ENCODE measurements at places on chromosomes 12 and 14.

DNA sequence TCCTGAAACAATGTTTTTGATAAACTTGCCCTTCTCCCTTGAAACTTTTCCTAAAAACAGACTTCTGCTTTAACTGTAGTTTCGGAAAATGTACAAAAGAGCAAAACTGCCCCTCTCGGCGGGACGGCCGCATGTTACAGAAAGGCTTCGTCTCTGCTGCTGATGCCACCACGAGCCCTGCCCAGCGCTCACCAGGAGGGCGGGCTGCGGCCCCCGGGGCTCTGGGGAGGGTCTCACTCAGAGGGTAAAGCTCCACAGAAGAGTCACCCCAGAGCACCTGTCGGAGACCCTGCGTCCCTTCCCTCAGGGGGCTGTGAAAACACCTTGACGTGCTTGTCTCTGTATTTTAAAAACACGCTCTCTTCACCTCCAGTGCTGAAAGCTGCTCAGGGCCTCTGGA lies 12.5 kb upstream of the GOLGA3 start:
- no peak for DNase-seq

DNA sequence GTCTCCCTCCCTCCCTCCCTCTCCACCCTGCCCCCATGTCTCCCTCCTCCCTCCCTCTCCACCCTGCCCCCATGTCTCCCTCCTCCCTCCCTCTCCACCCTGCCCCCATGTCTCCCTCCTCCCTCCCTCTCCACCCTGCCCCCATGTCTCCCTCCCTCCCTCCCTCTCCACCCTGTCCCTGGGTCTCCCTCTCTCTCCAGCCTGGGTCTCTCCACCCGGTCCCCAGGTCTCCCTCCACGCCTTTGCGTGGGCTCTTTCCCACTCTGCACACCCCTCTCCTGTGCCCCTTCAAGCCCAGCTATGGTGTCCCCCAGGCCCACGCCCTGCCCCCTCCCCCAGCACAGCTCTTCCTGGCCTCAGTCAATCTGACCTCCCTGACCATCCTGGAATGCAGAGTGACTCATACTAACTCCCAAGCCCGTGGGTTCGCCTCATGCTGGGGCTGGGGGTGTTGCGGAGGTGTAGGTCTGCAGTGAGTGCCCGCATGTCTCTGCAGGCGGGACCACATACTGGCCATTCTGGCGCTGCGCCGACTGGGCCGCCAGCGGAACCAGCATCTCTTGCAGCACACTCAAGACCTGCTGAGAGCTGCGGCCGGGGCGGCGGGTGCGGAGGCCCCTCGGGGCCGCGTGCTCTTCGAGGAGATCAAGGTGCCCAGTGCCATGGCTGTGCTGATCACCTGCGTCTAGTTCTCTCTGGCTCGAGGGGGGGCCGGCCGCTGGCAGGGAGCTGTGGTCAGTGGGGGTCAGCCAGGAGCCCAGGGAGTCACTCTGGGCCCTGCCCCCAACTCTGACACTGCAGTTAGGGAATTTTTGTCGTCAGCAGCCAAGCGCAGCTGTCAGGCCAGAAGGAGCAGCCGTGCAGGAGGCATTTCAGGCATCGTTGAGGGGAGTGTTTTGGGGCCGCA lies 13.5 kb upstream of the TNFAIP2 start:
- peak; percentile 76 for DNase-seq

- peak; percentile 22 for DNase-seq
These were observed 171.2 kb downstream of the CEP128 start for GRCh38 chr14:80770114-80770908.

- DNase-seq, result no peak
These were observed 311.4 kb downstream of the TMEM132D start for GRCh38 chr12:129592449-129592848.

DNA sequence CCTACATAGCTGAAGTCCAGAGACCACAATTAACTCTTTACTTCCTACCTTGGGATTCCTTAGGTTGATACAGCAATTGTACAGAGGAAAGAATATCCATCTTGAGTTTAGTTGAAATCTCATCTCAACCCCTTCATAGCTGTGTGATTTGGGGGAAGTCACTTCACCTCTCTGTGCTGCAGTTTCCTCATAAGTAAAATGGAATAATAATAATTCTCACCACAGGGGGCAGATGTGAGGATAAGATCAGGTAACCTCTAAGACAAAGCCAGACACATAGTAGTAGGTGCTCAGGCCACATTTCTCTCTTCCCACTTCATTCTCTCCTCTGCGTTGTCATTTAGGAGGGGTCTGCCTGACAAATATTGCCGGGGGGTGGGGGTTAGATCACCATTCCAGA lies 6.7 kb downstream of the FOXN4 start:
- DNase-seq, result no peak

- DNase-seq, result no peak
These were observed 603 bp upstream of the LRR1 start for GRCh38 chr14:49598189-49598484.

DNA sequence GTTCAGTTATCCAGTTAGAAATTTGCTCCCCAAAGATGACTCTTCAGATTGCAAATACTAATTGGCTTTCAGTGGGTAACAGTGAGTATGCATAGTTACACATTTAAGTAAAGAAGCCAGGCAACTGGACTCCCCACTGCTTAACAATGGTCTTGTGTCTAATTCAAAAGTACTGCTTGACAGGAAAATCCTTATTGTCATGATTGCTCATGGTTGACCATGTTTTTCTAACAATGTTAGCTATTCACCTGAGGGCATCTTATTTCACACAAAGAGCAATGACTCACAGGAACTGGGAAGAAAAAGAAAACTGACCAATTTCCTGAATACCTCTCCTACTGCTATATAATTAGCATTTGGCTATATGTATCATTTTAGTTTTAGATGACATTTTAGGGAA lies 33.7 kb upstream of the ALG10B start:
- DNase-seq, result no peak

DNA sequence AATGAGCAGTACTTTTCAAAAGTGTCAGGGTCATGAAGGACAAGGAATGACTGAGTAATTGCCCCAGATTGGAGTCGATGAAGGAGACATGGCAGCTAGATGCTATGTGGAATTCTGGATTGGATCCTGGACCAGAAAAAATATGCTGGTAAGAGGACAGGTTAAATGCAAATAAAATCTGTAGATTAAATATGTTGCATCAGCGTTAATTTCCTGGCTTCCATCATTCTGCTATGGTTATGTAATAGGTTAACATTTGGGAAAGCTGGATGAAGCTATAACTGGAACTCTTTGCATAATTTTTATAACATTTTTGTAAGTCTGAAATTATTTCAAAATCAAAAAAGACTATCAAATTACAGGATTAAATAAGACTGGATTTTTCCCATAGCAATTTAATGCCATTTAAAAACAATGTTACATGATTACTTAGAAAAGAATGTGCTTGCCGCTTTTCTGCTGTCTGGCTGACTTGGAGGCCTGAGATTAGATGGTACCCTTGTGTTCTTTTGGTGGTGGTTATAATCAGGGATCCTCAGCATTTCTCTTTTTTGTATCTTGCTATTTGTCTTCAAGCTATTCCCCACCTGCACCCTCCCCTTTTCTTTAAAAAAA lies 65.1 kb downstream of the FBXW8 start:
- DNase-seq, result peak; percentile 52

DNA sequence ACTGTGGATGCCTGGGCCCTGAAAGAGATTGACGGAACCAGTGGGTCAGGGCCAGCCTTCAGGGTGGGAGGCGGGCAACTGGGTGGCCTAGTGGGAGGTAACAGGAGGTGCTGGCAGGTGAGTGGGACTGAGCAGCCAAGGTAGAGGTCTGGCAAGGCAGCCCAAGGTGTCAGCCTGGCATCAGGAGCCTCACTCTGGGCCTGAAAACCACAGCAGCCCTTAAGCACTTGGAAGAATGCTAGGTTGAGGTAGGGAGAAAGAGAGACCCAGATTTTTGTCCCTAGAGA lies 315.8 kb upstream of the PRICKLE1 start:
- no peak for DNase-seq

- DNase-seq, result no peak
These were observed 125.6 kb downstream of the PIWIL1 start for GRCh38 chr12:130463275-130463658.

- DNase-seq, result no peak
These were observed 157.4 kb upstream of the CNTN1 start for GRCh38 chr12:40534828-40535227.

- no peak for DNase-seq
These were observed 106.5 kb downstream of the C12orf50 start for GRCh38 chr12:87922736-87923135.

GRCh38 chr12:38477340-38478090 lies 160.9 kb downstream of the ALG10B start:
- no peak for DNase-seq

DNA sequence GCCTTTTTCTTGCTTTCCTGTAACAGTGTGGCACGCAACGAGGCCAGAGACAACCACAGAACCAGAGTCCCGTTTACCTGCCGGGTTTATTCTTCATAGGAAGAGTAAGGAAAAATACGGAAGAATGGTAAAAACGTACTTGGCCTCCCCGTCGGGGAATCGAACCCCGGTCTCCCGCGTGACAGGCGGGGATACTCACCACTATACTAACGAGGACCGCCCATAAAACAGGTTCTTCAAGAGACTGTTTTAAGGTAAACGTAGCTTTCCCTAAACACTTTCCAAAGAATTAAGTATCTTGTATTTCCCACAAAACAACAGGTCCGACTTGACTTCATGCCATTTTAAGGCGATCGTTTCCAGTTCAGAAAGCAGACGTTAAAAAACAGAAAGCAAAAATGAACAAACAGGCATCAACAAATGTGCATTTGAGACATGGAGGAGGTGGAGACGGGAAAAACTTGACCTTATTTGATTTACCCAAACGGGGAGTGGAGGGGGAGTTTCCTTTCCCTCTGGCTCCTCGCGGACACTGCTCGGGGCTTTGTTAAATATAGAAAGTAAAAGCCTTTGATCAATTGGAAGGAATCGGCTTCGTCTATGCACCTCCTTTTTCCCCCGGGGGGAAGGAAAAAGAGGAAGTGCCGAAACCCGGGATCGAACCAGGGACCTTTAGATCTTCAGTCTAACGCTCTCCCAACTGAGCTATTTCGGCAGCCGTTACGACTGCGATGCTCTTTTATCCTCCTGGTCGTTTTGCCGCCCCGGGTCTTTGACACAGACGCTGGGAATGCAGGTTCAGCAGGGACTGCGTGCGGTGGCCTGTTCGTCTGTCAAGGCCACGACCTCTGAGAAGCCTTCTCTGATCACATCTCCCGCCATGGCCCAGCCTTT lies 13.0 kb upstream of the UBC start:
- peak; percentile 79 for DNase-seq

GRCh38 chr14:27090716-27091115 lies 492.9 kb upstream of the NOVA1 start:
- no peak for DNase-seq

DNA sequence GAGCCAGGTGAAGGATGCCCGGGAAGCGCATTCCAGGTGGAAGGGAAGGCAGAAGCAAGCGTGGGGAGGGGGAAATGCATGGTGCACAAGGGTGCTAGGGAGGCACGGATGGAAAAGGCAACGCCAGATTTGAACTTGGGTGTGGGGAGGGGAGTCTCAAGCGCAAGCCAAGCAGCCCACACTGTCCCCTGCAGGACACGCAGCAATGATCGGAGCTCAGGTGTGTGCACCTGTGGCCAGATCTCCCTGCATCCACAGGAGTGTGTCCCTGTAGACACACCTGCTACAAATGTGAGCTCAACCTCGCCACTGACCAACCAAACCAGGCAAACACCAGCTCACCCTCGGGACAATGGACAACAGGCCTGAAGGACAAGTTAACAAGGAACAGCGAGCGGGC lies 63.2 kb downstream of the SCARB1 start:
- no peak for DNase-seq

DNA sequence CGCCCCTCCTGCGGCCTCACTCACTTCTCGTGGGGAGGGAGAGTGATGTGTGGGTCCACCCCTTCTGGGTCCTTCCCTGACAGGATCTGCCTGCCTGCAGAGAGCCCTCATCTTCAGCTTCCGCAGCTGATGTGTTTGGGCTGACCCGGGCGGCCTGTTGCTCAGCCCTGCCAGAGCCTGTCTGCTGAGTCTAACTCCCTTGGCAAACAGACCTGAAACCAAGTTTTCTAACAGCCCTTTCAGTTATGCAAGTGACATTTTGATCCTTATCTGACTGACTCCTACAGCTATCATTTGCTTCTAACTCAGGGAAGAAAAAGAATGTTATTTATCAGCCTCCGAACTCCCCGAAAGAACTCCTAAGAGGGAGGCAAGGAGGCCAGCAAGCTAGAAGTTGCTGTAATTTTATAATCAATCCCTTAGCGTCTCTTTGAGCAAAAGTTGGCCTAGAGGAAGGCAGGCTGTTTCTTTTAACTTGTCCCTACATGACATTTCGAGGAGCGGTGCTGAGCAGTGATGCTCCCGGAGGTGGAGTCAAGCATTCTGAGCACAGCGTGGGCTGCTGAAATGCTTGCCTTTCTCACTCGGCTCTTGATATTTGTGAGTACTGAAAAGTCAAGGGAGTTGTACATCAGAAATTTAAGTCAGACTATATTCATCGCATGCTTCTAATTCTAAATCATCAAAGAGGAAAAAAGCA lies 31.5 kb upstream of the CACNA2D4 start:
- no peak for DNase-seq

DNA sequence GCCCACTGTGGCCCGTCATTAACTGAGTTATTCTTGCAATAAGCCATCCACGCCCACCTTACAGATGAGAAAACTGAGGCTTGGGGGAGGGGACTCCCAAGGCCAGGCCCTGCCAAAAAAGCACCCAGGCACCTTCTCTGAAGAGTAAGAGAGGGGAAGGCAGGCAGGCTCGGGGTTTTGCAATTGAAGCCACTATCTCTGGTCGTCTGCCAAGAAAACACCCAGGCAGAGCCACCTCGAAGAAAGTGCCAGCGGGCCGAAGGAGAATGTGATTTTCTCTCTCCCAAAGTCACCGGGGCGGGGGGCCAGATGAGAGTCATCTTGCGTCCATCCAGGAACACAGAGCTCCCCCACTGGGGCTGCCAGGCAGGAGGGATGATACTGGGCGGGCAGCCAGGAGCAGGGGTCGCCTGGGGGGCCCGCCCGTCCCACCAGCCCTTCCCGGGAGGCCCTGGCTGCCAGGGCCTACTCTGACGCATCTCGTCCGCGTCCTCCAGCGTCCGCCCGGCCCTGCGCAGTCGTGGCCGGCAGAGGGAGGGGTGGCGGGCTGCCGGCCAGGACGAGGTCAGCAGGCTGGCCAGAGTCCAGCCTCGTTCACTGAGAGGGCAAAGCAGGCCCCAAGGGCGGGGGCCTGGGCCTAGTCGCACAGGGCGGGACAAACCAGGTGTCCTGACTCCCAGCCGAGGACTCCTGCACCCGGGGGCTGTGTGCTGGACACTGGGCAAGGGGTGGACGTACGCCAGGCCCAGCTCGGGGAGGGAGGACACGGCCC lies 74.3 kb downstream of the RFLNA start:
- DNase-seq, result peak; percentile 92
